ENCODE measurements at places on chromosomes 11 and 22.

- DNase-seq, result no peak
Observed at GRCh38 chr11:77003963-77004362, 30.2 kb upstream of the B3GNT6 start.

GRCh38 chr11:45446998-45447397 is 160.9 kb upstream of the SYT13 start:
- no peak for DNase-seq

DNA sequence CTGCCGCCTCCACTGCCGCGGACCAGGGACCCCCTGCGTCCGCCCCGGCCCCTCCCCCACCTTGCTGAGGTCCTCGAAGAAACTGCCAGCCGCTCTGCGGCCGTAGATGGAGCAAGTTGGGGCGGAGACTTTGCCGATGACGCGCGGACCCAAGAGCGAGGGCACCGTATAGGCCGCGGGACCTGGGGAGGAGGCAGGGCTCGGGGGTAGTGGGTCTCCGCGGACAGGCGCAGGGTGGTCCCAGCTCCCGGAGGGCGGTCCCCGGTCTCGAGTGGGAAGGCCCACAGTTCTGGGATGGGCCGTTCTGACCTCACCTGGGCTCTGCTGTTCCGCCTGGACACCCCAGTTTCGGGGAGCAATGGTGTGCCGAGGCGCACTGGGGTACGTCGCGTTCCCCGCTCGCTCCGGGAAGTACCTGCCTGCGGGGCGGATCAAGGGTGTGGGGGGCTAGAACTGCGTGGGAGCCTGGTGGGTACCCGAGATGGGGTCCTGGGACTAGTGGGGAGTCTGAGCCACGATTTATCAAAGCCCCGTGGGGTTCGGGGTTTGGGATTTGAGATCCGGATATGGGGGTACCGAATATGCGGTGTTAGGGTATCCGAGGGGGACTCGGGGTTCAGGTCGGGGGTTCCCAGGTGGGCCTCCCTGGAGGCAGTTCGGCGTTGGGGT is 1.2 kb upstream of the TYMP start:
- no peak for DNase-seq

GRCh38 chr22:24822471-24822870 is 16.5 kb downstream of the SGSM1 start:
- DNase-seq, result no peak

DNA sequence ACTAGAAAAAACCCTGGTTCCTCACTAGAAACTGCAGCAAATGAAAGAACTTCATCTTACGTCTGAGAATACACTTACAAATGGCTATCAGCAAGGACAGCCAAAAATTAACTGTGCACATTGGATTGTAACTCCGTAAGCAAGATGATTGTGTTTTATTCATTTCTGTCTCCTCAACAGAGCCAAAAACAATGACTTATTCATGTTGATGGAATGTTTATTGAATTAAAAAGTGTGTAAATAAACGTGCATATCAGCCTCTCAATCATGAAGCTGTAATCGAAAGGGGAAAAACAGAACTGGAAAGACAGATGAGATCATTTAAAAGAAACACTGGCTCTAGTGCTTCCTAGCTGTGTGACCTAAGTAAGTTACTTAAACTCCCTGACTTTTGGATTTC is 307.5 kb upstream of the ZC3H12C start:
- DNase-seq, result no peak

- DNase-seq, result no peak
Observed at GRCh38 chr11:9396310-9396709, 11.9 kb downstream of the IPO7 start.

DNA sequence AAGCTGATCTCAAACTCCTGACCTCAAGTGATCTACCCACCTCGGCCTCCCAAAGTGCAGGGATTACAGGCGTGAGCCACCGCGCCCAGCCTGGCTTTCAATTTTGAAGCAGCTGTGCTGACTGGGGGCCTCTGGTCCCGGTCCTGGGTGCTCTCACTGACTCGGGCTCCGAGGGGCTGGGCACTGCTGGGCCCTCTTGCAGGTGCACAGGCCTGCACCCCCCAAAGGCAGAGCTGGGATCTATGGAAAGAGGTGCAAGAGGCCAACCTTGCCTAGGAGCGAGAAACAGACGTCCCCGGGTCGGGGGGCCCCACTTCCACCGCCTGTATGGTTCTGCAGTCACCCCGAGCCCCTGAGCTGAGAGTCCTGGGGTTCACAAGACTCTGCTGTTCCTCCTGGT is 33.2 kb downstream of the KIAA0930 start:
- DNase-seq, result no peak

DNA sequence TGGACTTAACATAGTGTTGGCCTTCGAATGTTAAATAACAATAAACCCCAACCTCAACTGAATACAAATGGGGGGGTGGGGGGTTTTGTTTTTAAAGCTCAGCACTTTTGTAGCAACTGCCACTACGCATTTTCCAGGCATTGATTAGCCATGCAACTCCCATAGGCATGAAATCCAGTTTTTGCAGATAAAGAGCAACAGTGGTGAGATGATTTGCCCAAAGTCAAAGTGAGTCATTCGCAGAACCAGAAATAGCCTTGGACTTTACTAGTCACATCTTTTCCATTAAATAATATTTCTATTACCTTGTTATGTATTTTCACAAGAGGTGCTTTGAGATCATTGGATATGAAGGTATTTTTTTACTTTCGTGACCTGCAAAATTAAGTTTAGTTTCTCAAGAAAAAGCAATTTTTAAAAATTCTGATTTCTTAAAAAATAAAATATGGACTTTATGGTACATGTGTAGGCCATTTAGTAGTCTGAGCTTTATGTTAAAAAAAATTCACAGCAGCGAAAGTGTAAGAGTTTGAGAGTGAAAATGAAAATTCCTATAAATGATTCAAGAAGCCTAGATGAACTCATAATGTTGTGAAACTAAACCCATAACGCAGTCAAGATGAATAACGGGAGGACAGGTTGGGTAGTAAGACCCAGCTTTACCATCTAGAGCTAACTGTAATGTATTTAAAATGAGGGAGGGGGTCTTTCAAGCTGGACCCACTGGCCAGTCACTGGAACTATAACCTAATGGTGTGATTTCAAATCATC is 1.9 kb upstream of the PHF21A start:
- DNase-seq, result no peak

DNA sequence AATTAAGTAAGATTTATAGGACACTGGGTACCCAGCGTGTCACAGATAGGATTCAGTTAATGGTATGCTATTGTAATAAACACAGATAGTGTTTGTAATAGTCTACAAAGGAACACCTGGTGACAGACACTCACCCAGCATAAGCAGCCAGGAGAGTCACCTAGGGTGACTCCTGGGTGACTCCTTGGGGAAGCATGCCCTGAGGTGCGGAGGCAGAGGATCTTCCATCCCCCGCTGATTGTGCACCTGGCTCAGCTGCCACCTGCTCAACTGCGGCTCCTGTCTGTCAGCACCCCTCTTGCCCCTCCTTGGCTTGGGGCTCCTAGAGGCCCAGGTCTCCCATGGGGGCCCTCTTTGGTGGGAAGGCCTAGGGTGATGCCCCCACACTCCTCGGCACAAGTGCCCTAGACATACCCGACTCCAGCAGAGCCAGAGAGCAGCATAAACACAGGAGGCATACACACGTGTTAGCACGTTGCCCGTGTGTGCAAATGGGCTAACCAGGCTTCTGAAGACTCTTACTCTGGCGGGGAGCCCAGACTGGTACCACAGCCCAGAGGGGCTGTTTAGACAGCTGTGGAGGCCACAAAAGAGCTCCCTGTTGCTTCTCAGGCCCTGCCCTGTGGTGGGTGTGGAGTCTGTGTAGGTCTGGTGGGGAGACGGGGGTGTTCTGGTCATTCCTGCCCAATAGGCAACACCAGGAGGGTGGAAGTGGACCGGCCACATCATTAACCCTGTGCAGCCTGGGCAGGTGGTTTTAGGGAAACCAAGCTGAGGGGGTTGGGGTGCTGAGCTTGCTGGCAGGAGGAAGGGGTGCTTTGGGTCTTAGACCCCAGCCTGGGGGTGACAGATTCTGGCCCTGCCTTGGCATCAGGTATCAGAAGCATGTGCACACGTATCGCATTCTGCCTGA is 3.0 kb downstream of the INPPL1 start:
- no peak for DNase-seq

- DNase-seq, result peak; percentile 61
Observed at GRCh38 chr11:64881476-64881875, 3.1 kb upstream of the EHD1 start.

DNA sequence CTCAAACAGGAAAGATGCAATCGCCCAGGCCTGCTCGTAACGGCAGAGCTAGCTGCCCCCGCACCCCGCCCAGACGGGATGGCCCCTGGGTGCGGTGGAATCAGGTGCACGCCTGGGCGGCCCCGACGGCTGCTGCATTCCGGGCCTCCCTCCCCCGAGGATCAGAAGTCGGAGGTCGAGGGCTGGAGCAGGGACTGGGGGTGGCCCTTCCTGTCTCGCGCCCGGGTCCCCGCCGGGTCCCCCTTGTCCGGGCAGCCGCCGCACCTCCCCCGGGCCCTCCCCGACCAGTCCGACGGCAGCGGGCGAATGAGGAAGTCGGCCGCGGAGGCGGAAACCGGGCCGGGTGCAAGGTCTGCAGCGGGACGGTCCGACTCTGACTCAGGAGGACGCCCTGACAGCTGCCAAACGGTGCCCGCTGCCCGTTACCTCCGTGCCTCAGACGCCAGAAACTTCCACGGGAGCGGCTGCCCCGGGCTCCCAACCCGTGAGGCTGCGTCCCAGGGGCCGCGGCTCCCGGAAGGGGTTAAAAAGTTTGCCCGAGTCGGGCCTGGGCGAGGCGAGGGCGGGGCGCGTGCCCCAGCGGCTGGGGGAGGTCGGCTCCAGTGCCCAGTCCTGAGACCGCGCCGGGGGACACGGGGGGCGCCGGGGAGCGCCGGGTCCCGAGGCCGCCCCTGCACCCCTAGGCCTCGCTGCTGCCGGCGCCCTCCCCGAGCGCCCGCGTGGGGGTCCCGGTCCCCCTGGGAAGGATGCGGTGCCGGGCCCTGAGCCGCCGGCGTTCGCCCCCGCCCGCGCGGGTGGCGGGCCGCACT is 663 bp downstream of the MYH9 start:
- no peak for DNase-seq

- DNase-seq, result no peak
Observed at GRCh38 chr11:44915621-44916020, 35.1 kb downstream of the TP53I11 start.

- DNase-seq, result no peak
Observed at GRCh38 chr22:42173183-42173926, 42.7 kb upstream of the CYP2D6 start.

- no peak for DNase-seq
Observed at GRCh38 chr11:107179829-107180228, 161.6 kb upstream of the GUCY1A2 start.

DNA sequence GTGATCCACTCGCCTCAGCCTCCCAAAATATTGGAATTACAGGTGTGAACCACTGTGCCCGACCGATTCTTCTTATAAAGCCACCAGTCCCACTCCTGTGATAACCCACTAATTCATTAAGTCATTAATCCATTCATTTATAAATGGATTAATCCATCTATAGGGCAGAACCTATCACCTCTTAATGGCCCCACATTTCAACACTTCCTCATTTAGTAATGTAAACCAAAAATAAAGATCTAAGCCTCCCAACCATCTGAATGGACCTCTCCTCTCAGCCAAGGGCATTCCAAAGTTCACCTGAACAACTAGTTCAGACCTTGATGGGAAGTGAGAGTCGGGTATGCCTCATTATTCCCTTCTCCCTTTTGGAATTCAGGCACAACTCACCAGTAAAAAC is 9.9 kb upstream of the MRPL11 start:
- DNase-seq, result no peak

DNA sequence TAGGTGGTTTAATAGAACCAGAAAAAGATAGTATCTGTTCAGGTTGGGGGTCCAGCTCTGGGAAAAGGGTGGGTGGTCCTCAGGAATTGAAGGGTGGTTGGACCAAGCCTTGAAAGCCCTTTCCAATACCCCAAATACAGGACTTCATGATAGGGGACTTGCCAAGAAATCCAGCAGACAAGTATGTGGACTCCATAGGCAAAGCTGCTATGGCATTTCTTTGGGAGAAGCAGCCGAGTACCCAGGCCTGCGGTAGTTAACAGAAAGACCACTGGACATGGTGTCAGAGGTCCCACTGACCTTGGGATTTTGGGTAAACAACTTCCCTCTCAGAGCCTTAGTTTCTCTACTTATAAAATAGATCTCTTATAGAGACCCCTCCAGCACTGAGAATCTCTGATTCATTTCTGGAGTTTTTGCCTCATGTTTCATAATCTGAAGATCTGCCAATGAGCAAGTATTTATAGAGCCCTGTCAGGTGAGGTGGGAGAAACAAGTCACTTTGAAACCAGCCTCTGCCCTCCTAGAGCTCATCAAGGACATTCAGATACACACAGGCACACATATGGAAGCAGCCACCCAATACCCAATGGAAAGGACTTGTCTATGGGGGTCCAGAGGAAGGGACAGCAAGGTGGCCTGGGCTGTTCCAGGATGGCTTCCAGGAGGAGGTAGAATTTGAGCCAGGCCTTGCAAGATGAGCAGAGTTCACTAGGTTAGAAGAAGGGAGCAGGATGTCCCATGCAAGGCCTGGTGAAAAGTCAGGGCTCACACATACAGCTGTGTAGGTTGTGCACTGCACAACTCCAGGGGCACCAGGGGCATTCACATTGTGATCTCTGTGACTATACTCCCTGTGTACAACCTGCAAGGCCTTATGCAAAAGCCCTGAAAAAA is 31.0 kb upstream of the ACCSL start:
- DNase-seq, result no peak

GRCh38 chr11:113296447-113297205 is 17.8 kb upstream of the TTC12 start:
- DNase-seq, result no peak

DNA sequence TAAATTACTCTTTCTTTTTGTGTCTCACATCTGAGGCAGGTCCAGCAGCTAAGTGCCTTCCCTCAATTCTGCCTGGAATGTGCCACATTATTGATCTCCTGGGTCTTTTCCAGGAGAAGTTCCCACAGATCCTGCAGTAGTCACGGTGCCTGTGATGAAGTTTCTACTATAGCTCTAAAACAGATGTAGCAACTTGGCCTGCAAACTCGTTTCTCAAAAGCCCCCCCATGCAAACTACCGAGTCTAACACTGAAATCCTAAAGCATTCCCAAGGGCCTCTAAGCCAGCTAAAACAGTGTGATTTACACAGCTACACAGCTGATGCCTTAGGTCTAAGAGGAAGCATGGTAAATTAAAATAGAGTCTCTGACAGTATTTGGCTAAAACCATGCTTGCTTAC is 54.3 kb downstream of the DDI1 start:
- no peak for DNase-seq

DNA sequence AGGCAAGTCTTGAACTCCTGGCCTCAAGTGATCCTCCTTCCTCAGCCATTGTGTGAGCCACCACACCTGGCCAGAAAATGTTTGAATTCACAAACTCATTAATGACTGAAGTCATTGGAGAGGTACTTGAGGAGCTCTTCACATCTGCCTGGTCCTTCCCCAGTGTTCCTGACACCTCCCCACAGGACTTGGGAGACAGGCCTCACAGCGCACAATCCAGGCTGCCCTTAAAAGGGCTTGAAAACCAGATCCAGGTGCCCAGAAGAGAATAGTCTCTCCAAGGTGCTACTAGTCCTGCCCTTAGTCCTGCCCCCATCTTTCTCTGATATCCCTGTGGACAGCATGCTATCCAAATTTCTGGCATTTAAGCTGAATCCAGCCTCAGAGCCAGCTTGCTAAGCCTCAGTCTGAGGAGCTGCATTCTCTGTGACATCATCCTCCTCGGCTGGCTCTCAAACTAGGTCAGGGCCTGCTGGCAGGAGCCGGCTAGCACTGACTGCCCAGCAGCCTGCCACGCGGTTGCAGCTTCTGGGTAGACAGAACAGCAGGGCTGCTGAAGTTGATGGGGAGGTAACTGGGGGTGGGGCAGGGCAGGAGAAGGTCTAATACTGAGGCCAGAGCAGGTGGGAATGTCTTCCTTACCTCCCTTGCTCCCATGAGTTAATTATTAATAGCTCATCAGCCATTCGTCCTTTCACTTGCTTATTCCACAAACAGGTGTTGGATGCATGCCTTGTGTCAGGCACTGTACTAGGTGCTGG is 35.3 kb upstream of the NECTIN1 start:
- no peak for DNase-seq

Data from SK-N-DZ (cell line).